Right renal cortex interstitium (tissue), 3 donors: ENCODE measurements at places on chromosomes 5 and 9.

GRCh38 chr5:111461934-111462333 is 50.4 kb downstream of the STARD4 start:
- no peak for DNase-seq

DNA sequence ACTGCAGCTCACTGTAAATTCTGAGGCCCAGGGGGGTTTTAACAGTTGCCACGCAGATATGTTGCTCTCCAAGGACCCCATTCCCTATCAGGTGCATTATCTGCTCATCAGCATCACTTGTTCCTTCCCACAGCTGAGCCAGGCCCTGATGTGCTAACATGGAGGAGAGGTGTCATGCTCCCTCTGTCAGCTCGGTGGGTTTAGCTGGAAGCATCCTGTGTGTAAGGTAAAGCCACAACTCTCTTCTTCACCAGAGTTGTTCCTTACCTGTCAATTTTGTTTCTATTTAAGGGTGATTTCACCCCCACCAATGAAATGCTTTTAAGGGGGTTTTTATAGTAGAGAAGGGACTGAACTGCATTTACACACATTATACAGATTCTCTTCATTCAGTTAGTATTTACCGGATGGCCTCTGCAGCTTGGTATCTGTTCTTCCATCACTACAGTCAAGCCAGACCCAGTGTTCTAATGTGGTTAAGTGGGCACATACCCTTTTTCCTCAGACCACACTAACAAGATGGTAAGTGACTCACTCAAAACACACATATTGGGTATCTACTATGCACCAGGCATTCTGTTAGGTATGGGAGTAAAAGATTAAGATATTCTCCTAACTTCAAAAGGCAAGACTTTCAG is 205.4 kb downstream of the DCP2 start:
- no peak for DNase-seq

DNA sequence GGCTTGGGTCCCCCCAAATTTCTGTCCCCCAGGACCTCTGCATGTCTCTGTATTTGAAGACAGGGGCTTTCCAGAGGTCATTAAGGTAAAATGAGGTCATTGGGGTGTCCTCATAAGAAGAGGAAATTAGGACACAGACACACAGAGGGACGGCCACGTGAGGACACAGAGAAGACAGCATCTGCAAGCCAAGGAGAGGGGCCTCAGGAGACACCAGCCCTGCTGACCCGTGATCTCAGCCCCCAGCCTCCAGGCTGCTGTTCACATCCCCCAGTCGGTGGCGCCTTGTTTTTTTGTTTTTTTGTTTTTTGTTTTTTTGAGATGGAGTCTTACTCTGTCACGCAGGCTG is 1.2 kb upstream of the CCDC183 start:
- DNase-seq = no peak

GRCh38 chr5:170571875-170572852 is 68.3 kb downstream of the KCNIP1 start:
- DNase-seq = no peak

- no peak for DNase-seq
Observed at GRCh38 chr9:91502475-91502874, 78.8 kb upstream of the NFIL3 start.

GRCh38 chr9:115914291-115914690 is 239.3 kb upstream of the PAPPA start:
- no peak for DNase-seq

DNA sequence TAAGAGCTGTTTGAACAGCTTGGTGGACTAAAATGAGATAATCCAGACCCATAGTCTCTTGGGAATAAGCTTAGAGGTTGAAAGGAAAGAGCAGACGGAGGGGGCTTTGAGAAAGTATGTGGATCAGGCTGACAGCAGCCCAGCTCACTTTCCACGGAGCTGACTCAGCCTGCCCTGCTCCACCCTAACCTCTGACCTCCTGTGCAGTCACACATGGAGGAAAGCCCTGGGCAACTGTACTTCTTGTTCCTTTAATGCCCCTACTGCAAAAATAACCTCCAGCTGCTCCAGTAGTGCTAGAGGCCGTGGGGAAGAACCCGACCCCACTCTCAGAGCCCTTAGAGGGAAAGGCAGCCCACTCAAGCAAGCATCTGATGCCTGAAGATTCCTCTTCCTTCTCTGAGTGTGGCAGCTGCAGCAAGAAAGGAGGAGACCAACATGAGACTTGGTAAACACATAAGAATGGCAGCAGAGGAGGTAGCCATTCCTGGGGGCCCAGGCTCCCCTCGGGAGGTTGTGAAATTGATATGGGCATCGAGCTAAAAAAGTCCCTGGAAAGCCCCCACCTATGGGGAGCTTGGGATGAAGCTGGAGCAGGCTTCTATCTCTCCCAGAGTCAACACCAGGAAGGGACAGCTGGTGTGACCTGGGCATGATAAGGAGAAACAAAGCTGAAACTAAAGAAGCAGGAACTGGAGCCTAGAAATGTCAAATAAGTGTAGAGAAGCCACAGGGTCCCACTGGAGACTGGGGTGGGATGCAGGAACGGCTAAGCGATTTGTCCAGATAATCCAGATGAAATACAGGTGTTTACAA is 204.3 kb downstream of the PIK3R1 start:
- DNase-seq = no peak

- DNase-seq = no peak
Observed at GRCh38 chr9:135023088-135023785, 64.2 kb upstream of the OLFM1 start.

DNA sequence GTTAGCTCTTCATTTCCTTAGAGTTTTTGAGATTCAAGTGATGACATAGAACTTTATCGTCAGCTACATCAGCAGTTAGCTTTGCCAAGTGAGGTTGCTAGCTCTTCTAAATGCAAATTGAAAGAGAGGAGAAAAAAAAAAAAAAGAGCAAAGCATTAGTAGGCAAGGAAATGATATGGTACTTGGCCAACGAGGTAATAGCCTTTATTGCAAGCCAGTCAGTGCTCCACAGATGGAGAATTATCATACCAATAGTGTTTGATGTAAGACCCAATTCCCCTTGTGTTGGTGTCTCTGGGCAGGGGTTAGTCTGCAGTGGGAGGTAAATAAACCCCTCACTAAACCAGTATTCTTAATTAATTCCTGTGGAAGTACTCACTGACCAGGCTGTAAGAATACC is 992.1 kb downstream of the PTPRD start:
- DNase-seq = no peak

DNA sequence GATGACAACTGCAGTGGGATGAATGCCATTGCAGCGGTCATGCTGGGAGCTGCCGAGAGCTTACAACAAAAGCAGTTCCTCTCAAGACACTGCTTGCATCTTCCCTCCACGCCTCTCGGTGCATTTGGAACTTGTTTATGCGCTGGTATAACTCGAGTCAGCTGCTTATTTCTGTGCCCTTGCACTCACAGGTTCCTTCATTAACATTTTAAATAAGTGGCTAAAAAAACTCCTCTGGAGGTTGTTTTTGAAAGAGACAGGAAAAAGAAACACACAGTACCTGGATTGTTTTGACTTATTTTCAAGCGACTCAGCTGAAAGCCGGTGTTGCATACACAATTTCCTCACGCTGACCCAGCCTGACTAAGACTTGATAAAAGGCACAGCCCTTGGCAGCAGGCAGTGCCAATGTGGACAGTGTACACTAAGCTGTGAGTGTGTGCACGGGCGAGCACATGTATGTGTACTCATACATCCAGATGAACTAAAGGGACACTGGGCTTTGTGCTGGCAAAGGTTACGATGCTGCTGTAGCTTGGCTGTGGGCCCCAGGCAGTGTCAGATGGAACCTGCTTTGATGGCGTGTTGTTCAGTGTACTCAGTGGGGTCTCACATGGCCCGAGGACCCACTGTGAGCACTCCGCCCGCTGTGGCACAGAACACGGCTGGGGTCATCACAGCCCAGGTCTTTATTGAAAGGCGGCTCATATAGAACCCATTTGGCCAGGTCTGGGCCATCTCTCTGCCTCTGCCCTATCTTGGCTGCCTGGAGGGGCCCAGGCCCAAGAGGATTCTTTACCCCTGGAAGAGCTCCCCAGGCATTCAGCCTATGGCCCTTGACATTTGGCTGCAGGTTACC is 92.3 kb downstream of the ANKRD33B start:
- DNase-seq = no peak
